Spinal cord (tissue), 10 donors: ENCODE measurements at places on chromosomes 16 and 17. TPM values are rescaled to one million over a fixed set of nuclear protein-coding genes. Genes with fewer than 3 reads are reported as not detected.

Gene AOC2
- 1.3 TPM for total RNA-seq

Gene MYOCD
- 0.20 TPM for total RNA-seq

Gene CCL8
- total RNA-seq, result 0.89 TPM

Gene KRT27
- total RNA-seq, result not detected

Gene CDH1
- total RNA-seq, result 35.0 TPM

Gene DRC3
- 4.1 TPM for total RNA-seq

Gene FAM83G
- total RNA-seq, result 1.2 TPM

Gene C16orf92
- not detected for total RNA-seq

Gene RGS11
- total RNA-seq, result 13.0 TPM

Gene NPIPB13
- total RNA-seq, result 4.3 TPM

Gene HOXB9
- 23.9 TPM for total RNA-seq

Gene ITGAD
- total RNA-seq, result 0.06 TPM

Gene SNTB2
- 20.8 TPM for total RNA-seq

Gene TUBG1
- 42.9 TPM for total RNA-seq

Gene CD300LB
- 0.30 TPM for total RNA-seq

Gene NFATC3
- 36.7 TPM for total RNA-seq

Gene TEDC2
- 8.0 TPM for total RNA-seq

Gene RNF43
- total RNA-seq, result 8.8 TPM

Gene CMTM2
- total RNA-seq, result 0.33 TPM

Gene CASKIN1
- total RNA-seq, result 29.4 TPM

Gene GAS7
- 93.8 TPM for total RNA-seq

Gene NHERF1
- 13.8 TPM for total RNA-seq

Gene RNF227
- 3.8 TPM for total RNA-seq

Gene DVL2
- total RNA-seq, result 46.6 TPM

Gene KCNH4
- total RNA-seq, result 0.30 TPM

Gene HAS3
- 1.7 TPM for total RNA-seq

Gene TEX19
- not detected for total RNA-seq

Gene CCL2
- total RNA-seq, result 15.6 TPM

Gene HSPB9
- total RNA-seq, result 0.11 TPM

Gene SDR42E2
- total RNA-seq, result not detected

Gene KRT33B
- not detected for total RNA-seq

Gene ABI3
- 1.4 TPM for total RNA-seq

Gene MARF1
- total RNA-seq, result 28.6 TPM
